Caki2 (cell line): ENCODE measurements at places on chromosomes 1 and 21. TPM values are rescaled to one million over a fixed set of nuclear protein-coding genes. Genes with fewer than 3 reads are reported as not detected.

- DNase-seq = no peak
Measured at GRCh38 chr1:118306851-118307250, 121.8 kb upstream of the SPAG17 start.

- peak; percentile 22 for DNase-seq
Measured at GRCh38 chr1:27872059-27872801, at the start of gene THEMIS2. Gene THEMIS2 (plus strand): TSS chr1:27872544. CDS start chr1:27872572, 28 bp downstream.

GRCh38 chr1:155761736-155762405 is 73.0 kb downstream of the DAP3 start:
- no peak for DNase-seq

- peak; percentile 84 for DNase-seq
Measured at GRCh38 chr21:42040411-42041180, 30.4 kb upstream of the ZBTB21 start.

Gene CR1L
- total RNA-seq = not detected in 2 replicates
